NCI-H1417 (cell line): ENCODE measurements at places on chromosomes 16 and 17.

DNA sequence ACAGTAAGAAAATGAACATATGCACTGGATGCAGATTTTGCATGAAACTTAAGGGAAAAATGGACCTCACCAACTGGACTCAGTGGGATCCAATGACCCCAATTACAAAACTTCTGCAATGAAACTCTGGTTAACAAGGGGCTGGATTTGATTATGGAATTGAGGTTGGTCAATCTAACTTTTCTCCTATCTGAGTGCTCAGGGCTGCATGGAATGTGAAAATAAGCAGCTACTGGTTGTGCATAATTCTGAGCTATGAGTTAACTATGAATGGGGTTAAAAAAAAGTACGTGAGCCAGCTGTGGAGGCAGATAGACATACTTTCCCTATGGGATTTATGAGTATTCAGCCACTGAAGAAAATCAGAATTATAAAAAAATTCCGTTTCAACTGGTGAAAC is 9.2 kb downstream of the FAM20A start:
- DNase-seq, result no peak

DNA sequence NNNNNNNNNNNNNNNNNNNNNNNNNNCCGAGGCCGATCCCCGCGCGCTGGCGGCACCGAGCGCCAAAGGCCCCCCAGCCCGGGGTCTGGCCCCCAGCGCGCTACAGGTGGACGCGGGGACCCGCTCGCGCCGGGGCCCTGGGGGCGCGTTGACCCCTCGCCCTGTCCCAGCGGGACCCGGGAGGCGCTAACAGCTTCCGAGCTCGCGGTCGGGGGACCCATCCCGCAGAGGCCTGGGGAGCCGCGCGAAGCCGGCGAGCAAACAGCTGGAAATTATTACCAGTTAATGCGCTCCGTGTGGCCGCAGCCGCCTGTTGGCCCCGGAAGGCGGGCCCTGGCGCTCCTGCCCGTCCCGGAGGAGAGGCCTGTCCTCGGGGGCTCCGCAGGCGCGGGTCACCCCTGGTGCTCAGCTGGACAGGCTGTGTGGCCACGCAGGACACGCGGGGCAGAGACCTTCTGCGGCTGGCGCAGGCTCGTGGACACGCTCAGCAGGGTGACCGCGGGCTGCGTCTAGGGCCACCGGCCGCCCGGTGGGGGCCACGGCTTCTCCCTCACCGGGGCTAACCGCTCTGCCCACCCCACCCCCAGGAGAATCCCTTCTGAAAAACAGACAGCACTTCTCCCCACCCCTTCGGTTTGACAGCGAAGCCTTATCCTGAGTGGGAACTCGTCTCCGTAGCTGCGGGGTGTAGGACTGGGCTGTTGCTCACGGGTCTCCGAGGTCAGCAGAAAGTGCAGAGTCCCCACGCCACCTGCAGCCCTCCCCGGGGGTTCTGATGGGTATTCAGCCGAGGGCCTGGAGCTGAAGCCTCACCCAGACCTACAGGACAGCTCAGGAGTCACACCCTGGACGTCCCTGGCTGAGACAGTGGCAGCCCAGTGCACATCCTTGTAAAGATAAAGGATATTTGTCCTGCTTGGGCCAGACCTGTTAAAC is 138.7 kb upstream of the RPH3AL start:
- DNase-seq, result no peak

- no peak for DNase-seq
These were observed 11.5 kb downstream of the PRPF8 start for GRCh38 chr17:1673041-1673785.

DNA sequence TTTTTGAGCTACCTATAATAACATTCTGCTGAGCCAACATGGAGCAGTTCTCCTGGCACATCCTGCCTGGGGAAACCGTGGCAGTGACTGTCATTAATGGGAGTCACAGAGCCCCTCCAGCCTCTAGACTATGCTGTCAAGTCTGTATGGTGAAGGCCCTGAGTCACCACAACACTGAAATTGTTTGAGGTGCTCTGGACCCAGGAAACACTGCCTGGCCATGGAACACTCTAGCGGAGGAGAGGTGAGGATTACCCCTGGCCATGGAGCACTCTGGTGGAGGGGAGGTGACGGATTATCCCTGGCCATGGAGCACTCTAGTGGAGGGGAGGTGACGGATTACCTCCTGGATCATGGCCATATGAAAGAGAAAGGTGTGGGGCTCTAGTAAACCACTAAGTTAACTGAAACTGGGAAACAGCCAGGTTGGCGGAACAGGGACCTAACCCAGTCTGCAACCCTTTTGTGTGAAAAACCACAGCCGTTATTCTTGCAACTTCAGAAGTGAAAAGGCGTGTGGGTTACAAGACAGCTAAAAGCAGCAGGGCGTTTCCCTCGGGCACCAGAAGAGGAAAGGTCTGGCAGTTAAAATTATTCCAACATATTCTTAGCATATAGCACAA is 156.7 kb downstream of the KCNJ12 start:
- DNase-seq, result no peak

GRCh38 chr16:49629851-49630250 is 226.1 kb downstream of the ZNF423 start:
- no peak for DNase-seq
